Activated naive CD4-positive, alpha-beta T cell treated with anti-CD3 and anti-CD28 coated beads for 36 hours (primary cell): ENCODE measurements at places on chromosomes 7 and 10. TPM values are rescaled to one million over a fixed set of nuclear protein-coding genes. Genes with fewer than 3 reads are reported as not detected.

DNA sequence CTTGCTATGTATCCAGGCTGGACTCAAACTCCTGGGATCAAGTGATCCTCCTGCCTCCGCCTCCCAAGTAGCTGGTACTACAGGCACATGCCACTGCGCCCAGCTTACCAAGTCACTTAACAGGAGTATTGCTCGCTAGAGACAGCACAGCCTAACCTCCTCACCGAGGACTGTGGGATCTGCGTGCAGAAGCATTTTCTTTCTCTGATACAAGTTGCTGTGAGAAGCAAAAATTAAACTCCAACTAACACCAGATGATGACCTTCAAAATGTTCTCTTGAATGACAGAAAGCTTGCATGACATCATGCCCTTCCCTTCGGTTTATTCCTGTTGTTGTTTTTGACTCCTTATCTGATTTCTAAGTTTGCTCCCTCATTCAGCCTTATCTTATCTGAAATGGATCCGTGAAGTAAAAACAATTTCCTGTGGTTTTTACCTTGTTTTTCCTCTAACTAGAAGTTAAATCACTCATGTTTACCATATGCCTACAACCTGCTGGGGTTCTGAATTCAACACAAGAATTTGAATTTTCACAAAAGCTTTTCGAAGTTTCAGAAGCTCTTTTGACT is 94.4 kb upstream of the KIF5B start:
- DNase-seq = no peak

- DNase-seq = no peak
These were observed 55.4 kb upstream of the KIAA1217 start for GRCh38 chr10:24153537-24153936.

The EGR2 gene
- 21.4 TPM for total RNA-seq

DNA sequence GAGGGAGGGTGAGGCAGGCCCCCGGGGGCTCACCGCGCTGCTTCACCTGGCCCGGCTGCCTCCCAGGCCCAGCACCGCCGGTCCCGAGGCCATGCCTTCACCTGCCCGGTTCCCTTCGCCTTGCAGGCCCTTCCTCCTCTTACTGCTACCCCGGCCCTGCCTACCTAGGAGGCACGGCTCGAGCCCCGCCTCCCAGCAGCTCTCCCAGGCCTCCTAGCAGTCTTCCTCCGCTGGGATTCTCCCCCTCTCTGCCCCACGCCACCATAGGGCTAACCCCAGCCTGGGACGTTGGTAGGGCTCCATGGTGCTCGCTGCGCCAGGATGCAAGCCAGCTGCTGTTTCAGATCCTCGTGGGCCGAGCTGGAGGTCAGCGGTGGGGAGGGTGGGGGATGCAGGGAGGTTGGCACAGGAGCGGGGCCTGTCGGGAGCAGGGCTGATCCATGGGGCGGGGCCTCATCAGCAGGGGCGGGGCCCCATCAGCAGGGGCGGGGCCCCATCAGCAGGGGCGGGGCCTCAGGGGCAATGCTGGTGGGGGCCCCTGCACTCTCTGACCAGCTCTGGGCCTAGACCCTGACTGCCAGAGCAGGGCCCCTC is 63.3 kb downstream of the RASGEF1A start:
- DNase-seq = no peak

GRCh38 chr10:68106656-68107055 is 2.6 kb upstream of the MYPN start:
- DNase-seq = no peak

DNA sequence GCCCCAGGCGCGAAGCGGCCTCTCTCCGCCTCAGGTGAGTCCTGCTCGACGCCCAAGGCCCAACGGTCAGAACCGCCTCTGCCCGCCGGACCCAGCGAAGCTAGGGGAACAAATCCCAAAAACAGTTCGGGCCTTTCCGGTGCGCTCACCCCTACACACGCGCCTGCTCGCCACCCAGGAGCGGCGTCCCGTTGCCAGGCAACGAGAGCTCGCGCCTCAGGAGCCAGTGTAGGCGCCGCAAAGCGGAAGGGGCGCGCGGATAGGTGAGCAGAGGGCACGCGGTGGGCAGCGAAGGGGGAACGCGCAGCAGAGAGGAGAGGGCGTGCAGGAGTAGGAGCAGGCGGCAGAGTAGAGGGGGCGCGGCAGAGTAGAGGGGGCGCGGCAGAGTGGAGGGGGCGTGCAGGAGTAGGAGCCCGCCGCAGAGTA is at the start of the genes DYDC1 and DYDC2:
DYDC1 (minus strand) TSS at position 193 of the 426 bp plus-strand sequence. CDS start 4,154 bp downstream, outside the sequence.
DYDC2 (plus strand) TSS at position 219 of the 426 bp plus-strand sequence. CDS start 5,663 bp downstream, outside the sequence.
- peak; percentile 68 for DNase-seq

GRCh38 chr10:70917635-70918034 is 29.3 kb upstream of the PCBD1 start:
- no peak for DNase-seq

The ABHD11 gene
- 9.4 TPM for total RNA-seq

DNA sequence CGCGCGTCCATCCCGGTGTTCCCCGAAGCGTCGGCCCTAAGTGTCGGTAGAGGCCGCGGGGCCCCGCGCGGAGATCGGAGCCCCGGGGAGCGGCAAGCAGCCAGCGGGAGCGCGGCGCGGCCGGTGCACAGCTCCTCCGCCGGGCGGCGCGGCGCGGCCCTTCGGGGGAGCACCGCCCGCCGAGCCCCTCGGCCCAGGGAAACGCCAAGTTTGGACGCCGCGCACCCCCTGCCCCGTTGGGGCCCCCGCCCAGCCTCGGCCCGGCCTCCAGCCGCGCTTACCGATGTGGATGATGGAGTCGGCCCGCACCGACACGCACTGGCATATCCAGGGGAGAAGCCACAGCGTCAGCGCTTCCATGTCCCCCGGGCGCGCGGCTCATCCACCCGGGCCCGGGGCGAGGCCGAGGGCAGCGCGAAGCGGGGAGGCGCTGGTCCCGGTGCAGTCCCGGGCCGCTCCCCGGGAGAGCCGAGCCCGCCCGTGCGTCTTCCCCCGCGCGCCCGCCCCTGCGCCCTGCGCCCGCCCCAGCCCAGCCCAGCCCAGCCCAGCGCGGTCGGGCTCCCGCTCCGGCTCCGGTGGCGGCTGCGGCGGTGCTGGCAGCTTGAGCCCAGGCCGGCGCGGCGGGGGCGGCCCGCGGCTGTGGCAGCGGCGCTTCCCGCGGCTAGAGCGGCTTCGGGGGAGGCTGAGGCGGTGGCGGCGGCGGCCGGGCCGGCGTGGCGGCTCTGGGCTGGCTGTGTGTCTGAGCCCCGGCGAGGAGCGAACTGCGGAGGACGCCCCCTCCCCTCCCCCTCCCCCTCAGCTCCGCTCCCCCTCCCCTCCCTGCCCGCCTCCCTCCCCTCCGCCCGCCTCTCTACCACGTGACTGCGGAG is at the start of gene GRID1:
GRID1 (minus strand) TSS at position 763 of the 869 bp plus-strand sequence.
- DNase-seq = peak; percentile 28

The CABCOCO1 gene
- total RNA-seq = not detected

GRCh38 chr7:100682228-100682741 is 8.7 kb downstream of the GNB2 start:
- DNase-seq = no peak

GRCh38 chr7:142689439-142690120 is 59.7 kb upstream of the PRSS1 start:
- DNase-seq = no peak

DNA sequence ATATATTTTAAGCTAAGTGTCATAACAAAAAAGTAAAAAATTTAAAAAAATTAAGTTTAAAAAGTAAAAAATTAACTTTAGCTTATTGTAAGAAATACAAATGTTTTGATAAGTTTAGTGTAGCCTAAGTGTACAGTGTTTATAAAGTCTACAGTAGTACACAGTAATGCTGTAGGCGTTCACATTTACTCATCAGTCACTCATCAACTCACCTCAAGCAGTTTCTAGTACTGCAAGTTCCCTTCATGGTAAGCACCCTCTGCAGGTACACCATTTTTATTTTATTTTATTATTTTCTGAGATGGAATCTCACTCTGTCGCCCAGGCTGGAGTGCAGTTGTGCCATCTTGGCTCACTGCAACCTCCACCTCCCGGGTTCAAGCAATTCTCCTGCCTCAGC is 316.0 kb downstream of the FGFR2 start:
- no peak for DNase-seq

DNA sequence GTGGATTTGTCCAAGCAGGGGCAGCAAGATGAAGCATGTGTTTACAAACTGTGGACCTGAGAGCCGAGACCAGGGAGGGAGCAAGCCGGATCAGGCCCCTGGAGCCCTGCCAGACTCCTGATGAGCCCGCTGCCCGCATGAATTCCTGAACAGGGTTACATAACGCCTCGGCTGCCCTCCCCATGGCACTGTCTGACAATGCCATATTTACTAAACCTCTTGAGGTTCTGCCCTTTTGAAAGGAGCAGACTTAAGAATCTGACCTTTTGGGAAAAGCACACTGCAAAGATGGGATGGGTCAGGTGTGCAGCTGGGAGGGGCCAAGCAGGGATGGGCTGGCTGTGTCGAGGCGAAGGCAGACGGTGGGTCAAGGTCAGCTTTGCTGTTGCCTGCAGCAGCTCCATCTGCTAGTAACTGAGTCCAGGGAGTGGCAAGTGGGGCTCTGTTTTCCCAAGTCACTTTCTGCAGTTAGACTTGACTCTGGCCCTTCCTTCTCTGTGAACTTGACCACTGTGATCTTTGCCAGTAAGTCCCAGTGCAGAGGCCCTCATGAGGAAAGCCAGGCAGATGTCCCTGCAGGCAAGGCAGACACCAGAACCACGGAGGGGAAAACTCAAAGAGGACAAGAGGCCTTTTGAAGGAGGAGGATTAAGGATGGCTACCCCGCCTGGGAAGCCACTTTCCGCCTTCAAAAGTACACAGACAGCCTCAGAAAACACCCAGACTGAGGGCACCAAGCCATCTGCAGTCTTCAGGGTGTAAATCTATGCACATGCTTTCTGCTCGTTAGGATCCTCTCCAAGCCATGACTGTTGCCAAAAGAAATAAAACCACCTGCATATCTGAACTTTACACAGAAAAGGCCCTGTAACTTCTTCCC is 175.8 kb downstream of the TNS3 start:
- no peak for DNase-seq

The PSMA2 gene
- total RNA-seq = 199 TPM

GRCh38 chr7:3204526-3204925 is 96.5 kb upstream of the SDK1 start:
- no peak for DNase-seq

The FFAR4 gene
- total RNA-seq = not detected

- no peak for DNase-seq
These were observed 700 bp downstream of the GSAP start for GRCh38 chr7:77415476-77415822.

DNA sequence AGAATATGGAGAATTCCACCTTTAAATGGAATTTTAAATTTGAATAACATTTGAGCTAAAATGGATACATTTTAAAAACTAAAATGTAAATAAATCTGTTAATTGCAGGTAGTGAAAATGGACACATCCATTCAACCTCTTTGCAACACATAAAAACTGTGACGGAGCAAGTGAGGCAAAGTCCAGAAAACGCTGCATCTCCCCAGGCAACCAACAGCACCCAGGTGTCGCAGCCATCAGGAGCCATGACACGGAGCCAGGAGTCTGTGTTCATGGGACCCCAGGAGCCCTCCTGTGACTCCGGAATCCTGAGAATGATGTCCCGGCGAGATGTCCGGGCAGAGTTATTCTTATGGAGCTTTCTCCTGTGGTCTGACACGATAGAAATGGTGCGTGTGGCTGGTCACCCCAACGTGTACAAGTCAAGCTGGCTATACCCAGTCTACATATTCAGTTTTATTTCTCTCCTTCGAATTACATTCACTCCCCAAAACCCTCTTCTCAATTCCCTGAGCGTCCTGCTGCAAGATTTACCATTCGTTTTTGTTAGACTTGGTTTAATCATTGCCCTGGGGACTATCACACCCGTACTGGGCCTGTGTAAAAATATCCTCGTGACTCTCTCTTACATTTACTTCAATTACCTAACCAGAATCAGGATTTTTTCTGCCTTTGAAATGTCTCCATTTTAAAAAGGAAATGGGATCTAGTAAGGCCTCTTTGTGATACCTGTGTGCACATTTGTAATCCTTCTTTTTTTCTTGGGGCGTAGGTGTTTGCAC is 13.1 kb upstream of the MRC1 start:
- no peak for DNase-seq

DNA sequence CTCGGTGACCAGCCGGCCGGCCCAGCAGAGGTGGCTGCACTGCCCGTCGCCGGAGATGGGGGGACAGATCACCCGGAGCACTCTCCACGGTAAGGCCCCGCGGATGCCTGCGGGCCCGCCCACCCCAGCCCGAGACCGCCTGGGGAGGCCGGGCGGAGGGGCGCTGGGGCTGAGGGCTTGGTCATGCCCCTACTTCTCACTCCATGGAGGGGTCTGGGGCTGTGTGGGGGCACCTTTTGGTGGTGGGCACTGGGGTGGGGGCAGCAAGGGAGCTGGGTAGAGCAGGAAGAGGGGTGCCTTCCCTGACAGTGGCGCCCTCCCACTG is 61.8 kb downstream of the NEURL1 start:
- DNase-seq = no peak

The LBX1 gene
- not detected for total RNA-seq

GRCh38 chr10:43922335-43923280 is 273.9 kb upstream of the ZNF32 start:
- no peak for DNase-seq

GRCh38 chr10:131792011-131792651 is 108.7 kb upstream of the PPP2R2D start:
- no peak for DNase-seq

GRCh38 chr7:36606153-36606975 is 117.9 kb downstream of the AOAH start:
- no peak for DNase-seq

The HYAL4 gene
- not detected for total RNA-seq

The C10orf67 gene
- 3.2 TPM for total RNA-seq

DNA sequence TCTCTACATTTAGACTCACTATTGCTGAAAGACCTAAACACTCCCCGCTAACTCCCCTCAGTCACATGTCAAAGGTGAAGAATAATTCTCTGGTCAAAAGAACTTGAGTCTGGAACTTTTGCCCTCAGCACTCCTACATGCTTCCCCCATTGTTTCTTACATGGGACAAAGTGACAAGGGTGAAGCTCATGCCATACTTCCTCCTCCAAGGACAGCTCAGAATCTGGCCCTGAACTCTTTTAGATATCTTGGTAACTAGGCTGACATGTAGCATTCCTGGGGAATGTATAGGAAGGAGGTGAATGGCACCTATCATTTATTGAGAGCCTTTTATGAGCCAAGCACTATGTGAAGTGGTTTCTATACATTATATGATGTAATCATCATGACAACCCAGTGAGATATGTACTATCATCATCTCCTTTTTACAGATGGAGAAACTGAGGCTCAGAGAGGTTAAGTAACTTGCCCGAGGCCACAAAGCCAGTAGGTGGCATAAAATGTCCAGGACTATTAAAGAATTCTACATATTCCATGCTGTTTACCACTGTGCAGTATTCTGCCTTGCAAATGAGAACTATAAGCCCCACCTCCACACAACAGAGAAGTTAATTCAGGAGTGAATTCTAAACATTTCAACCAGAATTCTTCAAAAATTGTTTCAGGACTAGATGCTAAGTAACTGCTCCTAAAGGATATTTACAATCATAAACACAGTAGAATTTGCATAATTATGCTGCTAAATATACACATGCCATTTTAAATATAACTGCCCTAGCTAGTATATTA is 246.6 kb downstream of the ARHGAP21 start:
- no peak for DNase-seq

- no peak for DNase-seq
These were observed 6.6 kb downstream of the LAT2 start for GRCh38 chr7:74216361-74216761.

The CLRN3 gene
- total RNA-seq = not detected
